ENCODE measurements at places on chromosomes 1 and 21.

- DNase-seq: no peak
These were observed 137.6 kb upstream of the USP24 start for GRCh38 chr1:55352811-55353180.

GRCh38 chr21:31298618-31299269 is 45.3 kb downstream of the TIAM1 start:
- DNase-seq: no peak

DNA sequence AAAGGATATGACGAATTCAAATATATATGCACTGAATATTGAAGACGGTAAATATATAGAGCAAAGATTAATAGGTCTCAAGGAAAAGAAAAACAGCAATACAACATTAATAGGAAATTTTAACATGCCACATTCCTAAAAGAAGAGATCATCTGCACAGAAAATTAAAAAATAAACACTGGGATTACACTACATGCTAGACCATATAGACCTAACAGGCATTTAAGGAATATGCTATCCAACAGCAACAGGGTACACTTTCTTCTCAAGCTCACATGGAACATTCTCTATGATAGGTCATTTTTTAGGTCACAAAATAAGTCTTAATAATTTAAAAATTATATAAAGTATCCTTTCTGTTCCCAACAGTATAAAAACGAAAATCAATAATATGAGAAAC is 1038.3 kb downstream of the KCNT2 start:
- no peak for DNase-seq

DNA sequence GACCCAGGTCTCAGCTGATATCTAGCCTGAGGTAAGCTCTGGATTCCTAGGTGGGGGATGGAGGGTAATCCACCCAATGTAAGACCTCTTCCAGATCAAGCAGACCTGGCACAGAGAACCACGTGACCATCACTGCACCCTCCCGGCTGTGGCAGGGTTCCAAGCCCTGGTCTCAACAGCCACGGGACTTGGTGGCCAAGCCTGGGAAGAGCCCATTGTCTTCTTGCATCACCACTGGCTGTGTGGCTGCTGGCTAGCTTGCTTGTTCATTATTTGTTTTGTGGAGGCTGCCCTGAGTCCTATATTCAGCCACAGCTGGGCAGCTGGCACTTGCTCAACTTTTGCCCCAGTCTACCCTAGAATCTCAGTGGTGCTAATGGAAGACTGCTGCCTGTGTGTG is 24.1 kb upstream of the NFASC start:
- DNase-seq: no peak

DNA sequence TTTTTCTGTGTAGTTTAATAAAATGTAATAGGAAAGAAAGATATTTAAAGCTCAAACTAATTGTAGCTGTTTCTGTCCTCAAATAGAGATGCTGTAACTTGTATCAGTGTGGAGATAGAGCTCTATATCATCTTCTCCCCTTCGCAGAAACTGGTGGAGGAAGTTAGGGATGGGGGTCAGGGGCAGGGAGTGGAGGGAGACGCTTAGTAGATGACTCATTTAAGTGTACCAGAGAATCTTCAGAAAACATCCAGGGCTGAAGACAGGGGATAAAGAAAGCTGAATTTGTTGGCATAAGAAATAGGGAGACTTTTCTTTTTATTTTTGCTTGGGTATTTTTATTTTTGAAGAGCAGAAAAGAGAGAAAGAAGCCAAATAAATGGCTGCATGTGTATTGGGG is 282.6 kb upstream of the DPYD start:
- DNase-seq: no peak

- no peak for DNase-seq
These were observed 39.8 kb downstream of the HTR6 start for GRCh38 chr1:19704247-19705113.

GRCh38 chr1:56806804-56807203 is 12.4 kb downstream of the FYB2 start:
- DNase-seq: no peak

GRCh38 chr1:184486761-184487445 is 100.1 kb downstream of the C1orf21 start:
- no peak for DNase-seq

DNA sequence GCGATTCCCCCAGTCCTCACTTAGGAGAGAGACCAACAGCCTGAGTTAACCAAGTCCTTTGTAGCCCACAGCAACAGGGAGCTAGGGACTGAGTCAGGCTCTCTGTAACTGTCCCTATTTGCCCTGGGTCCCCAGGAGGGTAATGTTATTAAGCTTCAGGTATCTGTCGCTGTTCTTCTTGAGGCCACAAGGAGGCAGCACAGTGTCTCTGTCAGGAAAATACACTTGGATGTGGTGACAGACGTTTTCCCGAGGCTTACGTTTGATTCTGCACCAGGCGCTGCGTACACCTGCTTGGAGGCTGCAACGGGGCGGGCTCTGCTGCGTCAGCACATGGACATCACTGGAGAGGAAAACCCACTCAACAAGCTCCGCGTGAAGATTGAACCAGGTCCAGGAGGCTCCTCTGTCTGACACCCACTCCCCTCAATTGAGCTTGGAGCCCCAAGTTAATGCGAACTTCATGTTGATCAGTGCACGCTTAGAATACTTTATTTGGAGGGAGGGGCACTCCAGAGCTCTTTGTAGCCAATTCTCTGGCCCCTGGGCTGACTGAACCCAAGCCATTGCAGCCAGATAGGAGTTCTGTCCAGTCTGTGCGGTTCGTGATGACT is 10.7 kb upstream of the ELF3 start:
- no peak for DNase-seq

GRCh38 chr1:36590264-36590663 is 107.6 kb upstream of the CSF3R start:
- no peak for DNase-seq

GRCh38 chr1:46749404-46749803 is 30.5 kb upstream of the EFCAB14 start:
- no peak for DNase-seq

- no peak for DNase-seq
These were observed 321.0 kb downstream of the PTBP2 start for GRCh38 chr1:97042551-97042950.

GRCh38 chr1:188432427-188432826 is 1603.7 kb downstream of the PLA2G4A start:
- no peak for DNase-seq

DNA sequence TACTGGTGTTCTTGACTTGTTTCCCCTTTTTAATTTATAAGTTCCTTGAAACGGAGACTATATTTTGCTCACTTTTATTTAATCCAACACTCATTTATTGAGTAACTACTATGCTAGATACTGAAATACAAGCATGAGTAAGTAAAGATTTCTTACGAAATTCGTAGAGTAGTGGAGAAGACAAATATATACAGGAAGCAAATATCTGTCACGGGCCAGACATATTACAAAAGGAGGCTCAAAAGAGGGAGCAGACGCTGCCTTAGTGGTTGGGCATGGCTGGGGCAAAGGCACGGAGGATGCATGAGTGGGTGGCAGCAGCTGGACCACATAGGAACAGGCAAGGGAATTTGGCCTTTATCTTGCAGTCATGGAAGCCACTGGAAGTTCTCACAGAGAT is 6.8 kb downstream of the NCF2 start:
- no peak for DNase-seq

DNA sequence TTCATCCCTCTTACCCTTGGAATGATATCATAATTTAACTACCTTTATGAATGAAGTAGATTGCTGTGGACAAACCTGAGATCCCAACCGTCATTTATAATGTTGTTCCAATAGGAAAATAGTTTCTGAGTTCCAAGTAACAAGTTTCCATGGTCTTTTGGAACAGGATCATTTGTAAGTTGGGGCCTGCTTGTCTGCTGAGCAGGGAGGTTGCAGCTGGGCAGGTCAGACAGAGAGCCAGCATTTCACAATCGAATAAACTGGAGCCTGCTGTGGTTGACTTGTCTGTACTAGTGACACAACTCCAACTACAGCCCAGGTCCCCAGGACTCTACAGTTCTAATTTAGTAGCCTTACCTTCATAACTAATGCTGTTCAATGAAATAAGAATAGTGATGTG is 18.6 kb upstream of the RALGPS2 start:
- no peak for DNase-seq

GRCh38 chr1:171233183-171233582 is 15.1 kb upstream of the FMO1 start:
- DNase-seq: no peak

- DNase-seq: no peak
These were observed 9.1 kb upstream of the TAGLN2 start for GRCh38 chr1:159934136-159935039.

DNA sequence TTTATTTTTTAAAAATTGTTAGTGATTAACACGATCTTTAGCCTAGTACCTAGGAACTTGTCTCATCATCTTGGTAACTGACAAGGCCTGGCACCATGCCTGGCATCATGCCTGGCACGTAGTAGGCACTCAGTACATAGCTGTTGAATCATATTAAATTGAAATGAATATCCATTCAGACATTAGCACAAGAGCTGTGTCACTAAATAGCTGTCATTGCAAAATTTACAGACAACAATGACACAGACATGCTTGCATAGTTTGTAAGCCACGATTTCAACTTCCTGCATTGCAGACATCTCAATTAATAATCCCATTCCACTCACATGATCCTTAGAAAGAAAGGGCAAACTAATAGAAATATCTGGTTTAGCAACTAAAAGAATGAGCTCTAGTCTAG is 15.4 kb upstream of the PHACTR4 start:
- no peak for DNase-seq

- no peak for DNase-seq
These were observed 18.8 kb upstream of the ECE1 start for GRCh38 chr1:21308847-21309652.

- DNase-seq: no peak
These were observed 131.8 kb upstream of the SGIP1 start for GRCh38 chr1:66402194-66402593.

GRCh38 chr1:24898152-24898908 is 31.7 kb downstream of the RUNX3 start:
- no peak for DNase-seq

GRCh38 chr1:155471891-155472290 is 90.7 kb downstream of the ASH1L start:
- DNase-seq: no peak

DNA sequence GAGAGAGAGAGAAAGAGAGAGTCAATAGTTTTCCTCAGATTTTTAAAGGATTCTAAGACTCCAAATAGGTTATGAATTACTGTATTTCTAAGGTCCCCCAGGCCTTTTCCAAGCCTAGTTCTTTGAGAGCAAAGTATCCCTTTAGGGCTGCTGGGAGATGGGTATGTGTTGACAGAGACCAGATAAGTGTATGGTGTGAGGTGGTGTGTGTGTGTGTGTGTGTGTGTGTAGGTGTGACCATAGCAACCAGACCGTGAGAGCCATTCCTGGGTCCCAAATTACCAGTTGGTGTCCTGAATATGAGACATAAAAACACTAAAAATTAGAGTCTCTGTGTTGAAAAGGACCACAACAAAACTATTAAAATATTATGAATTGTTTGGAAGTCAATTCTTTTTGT is 41.7 kb upstream of the DNAJC6 start:
- DNase-seq: no peak

- DNase-seq: no peak
These were observed 36.7 kb upstream of the MTF2 start for GRCh38 chr1:93042187-93043056.

GRCh38 chr1:71850936-71851335 is 431.4 kb downstream of the NEGR1 start:
- no peak for DNase-seq

DNA sequence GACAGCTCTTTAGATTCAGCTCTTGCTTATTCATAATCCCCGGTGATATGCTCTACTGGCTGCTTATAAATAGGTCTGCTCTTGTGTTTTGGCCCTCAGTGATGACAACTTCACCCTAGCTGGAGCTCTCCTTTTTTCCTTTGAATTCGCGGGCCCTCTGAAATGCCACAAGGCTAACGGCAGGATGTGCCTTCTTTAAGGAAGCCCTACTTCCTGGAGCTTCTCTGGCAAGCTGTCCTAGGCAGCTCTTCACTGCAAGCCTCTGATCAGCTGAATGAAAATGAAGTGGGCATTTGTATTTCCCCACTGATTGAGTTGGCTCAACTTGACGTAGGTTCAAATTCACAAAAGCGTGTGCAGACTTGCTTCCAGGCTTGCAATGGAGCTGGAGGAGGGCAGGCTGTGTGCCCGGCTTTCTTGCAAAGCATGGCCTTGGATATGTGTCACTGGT is 22.2 kb downstream of the SGIP1 start:
- no peak for DNase-seq

DNA sequence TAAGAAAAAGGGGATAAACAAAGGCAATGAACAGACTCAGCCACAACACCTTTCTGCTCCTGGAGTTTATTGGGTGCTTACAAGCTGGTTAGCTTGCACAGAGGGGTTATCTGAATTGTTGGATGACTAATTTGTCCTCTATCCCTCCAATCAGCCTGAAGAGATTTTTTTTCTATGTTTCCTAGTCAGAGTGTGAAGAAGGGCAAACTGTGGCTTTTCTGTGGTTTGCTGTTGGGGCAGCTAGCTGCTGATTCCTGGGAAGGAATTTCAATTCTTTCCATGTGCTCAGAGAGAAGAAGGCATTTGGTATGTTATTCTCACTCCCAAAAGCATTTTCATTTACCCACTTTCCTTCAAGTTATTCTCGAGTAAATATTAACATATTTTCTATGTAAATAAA is 48.6 kb downstream of the PCP4 start:
- no peak for DNase-seq

DNA sequence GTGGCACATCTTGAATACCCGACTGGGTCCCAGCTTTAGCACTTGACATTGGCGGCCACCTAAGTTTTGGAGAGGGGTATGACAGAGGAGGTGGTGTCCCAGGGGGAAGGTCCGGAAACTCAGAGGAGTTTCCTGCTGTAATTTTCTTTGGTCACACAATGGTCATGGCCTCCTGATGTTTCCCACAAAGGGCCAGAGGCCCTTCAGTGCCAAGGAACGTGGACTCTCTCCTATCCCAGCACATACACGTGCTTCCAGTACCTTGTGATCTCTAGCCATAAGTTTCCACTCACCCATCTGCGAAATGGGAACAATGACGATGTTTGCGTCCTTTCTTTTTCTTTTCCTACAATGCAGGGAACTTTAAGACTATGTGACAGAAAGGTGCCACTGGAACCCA is 13.2 kb downstream of the CAPN2 start:
- no peak for DNase-seq

GRCh38 chr21:29230551-29231261 is 68.0 kb upstream of the BACH1 start:
- DNase-seq: no peak

GRCh38 chr1:86460998-86461397 is 7.7 kb upstream of the CLCA1 start:
- DNase-seq: no peak

DNA sequence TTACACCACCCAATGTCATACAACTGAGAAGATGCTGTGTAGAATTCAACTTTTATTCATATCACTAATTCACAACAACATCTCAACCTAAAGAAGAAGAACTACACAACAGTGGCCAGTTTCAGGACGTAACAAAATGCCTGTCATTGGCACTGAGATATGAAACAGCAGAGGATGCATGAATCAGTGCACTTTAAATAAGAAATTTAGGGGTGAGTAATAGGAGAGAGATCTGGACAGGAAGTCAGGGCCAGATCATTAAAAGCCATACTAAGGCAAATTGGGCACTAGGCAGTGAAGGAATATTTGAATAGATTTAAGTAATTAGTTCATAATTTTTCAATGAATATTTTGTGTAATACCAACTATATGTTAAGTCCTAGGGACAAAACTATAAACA is 510.5 kb downstream of the PLPP3 start:
- DNase-seq: no peak

Data from right renal cortex interstitium (tissue), 3 donors.